ENCODE measurements at places on chromosomes 4 and X.

DNA sequence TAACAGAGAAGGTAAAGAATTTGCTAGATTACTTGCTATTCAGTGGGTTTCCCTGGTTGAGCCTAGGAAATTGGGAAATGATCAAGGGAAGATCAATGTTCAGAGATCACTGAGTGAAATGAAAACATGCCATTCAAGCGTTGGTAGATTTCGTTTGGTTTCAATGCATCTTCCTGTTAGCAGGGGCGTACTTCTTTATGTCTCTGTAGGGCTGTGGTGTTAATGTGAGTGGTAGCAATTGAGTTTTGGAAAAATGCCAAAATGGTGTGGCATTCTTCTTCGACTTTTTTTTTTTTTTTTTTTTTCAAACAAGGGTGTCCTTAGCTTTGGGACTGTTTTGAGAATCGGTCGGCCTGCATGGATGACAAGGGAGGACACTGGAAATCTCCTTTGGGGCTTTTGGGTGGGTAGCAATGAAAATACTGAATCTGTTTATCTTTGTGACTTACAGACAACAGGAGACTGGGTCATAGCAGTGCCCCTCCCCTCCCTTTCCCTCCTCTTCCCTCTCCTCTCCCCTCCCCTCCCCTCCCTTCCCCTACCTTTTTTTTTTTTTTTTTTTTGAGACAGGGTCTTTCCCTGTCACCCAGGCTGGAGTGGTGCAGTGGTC, 50.4 kb downstream of the SPRY1 start:
- no peak for DNase-seq

- DNase-seq, result no peak
Measured at GRCh38 chr4:115190529-115190928, 77.1 kb upstream of the NDST4 start.

GRCh38 chrX:155023907-155024833, 1.6 kb upstream of the F8 start:
- DNase-seq, result no peak

DNA sequence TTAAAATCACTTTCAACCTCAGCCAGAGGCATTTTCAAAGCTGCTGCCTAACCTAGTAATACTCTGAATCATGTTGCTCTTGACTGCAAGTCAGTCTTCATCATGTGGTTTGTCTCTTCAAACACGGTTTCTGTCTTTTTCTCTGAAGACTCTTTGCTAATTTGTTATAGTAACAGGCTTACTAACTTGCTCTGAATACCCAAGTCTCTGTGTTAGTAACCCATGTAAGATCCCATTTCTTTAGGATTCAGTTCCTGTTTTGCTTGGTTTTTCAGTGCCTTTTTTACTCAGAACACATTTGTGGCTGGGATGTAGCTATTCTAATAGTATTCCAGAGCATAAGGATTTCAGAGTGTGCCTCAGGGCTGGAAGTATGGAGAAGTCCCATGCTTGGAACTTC, 1450.6 kb upstream of the IGFBP7 start:
- DNase-seq, result no peak

Measured in right lung (tissue), 10 donors.